Retina (tissue), 1 donor: ENCODE measurements at places on chromosomes 11 and 22.

- DNase-seq: peak; percentile 80
Observed at GRCh38 chr11:57515332-57516060, at the start of gene SLC43A1. Gene SLC43A1 (minus strand): TSS chr11:57515702. CDS start chr11:57514111, 1,591 bp downstream.

GRCh38 chr11:104003491-104003890 is 32.9 kb upstream of the DDI1 start:
- no peak for DNase-seq

- no peak for DNase-seq
Observed at GRCh38 chr11:94938095-94939055, 35.0 kb downstream of the CWC15 start.

DNA sequence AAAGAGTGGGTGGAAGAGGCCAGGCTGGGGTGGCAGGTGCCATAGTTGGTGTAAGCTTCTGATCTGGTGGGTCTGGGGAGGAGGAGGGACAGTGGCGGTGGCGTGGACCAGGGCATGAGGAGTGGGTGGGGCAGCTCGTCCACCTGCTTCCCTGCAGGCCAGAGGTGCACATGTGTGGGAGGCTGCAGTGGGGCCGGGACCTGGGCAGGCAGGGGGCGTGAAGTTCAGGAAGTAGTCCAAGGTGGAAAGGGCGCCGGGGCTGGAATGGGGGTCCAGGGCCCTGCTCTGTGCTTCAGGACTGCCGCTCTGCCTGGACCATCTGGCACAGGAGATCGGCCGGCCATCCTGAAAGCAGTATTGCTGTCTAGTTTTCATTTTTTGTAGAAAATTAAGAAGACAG is 15.9 kb downstream of the RIBC2 start:
- no peak for DNase-seq

DNA sequence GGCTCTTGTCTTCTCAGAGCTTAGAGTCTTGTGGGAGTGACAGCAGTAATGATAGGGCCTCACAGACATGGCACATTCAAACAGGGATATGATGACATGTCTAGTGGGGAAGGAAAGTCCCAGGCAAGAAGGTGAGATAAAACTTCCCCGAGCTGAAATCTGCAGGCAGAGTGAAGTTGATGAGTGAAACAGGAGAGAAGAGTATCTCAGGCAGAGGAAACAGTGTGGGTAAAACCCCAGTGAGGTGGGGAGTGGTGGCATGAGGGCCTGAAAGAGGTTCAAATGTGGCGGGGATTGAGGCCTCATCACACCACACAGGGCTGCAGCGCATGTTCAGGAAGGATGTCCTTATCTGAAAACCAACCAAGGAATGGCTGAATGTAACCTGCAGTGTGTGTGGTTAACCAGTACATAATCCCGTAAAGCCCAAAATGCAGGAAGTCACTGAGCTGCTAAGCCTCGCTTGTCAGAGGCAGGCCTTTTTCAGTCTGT is 153.8 kb upstream of the E2F8 start:
- DNase-seq: no peak

- no peak for DNase-seq
Observed at GRCh38 chr11:30109774-30110173, 92.9 kb upstream of the KCNA4 start.

DNA sequence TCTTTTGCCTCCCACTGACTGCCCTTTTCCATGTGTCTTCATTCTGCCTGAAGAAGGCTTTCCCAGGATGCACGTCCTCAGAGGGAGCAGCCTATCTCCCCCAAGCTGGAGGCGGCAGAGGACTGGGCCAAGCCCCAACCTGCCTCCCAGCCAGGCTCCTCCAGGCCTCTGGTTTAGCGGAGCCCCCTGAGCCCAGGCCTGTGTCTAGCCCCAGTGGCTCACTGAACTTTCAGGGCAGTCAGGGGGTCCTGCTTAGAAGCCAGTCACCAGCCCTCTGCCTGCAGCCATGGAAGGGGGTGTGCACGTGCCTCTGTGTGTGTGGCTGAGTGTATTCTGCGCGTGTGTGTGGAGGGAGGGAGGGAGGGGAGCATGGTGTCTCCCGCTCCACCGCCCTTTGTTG is 10.4 kb upstream of the GRK2 start:
- DNase-seq: no peak

GRCh38 chr11:76077575-76078150 is 128.6 kb downstream of the WNT11 start:
- no peak for DNase-seq

DNA sequence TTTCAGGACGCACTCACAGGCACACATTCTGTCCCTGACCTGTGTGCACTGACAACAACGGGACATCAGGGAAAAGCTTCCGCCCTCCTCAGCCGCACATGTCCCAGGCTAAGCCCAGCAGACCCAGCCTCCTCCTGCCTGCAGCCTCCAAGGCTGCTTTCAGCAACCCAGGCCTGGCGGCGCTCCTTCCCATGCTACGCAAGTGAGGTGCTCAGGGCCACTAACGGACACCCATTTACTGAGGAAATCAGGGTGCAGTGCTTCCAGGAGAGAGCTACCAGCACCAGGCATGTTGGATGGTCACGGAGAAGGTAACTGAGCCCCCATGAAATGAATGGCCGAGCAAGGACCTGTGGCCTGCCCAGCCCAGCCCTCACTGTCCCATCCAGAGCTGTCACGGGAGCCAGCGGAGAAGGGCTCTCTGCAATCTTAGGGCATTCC is 6.9 kb downstream of the MOB2 start:
- DNase-seq: no peak

DNA sequence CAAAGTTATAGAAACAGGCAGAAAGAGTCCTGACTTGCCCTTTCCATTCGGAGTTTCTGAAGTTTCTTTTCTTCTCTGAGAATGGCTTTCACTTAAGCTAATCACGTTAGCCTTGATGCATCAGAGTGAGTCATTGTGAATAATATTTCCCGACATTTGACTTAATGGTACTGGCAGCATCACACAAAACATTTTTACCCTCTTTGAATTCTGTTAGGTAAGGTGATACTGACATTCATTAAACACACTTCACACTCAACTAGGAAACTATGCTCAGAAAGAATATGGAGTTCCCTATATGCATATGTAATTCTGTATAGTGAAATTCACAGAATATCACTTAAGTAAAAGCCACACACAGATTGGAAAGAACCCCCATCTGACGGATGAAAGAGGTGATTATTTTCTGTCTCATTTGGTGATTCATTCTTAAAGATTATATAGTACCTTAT is 120.8 kb upstream of the ARHGAP20 start:
- no peak for DNase-seq

DNA sequence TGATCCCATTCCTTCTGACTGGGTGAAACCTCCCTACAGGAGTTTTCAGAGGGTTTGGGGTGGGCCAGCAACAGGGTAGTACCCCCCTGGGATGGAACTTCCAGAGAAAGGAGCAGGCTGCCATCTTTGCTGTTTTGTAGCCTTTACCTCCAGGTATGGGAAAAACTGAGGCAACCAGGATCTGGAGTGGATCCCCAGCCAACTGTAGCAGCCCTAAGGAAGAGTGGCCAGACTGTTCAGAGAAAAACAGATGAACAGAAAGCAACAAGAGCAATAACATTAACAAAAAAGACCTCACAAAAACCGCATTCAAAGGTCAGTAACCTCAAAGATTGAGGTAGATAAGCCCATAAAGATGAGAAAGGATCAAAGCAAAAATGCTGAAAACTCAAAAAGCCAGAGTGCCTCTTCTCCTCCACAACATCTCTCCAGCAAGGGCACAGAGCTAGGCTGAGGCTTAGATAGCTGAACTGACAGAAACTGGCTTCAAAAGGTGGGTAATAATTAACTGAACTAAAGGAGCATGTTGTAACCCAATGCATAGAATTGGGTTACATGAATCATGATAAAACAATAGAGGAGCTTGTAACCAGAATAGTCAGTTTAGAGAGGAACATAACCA is 1288.6 kb upstream of the CNTN5 start:
- no peak for DNase-seq

- no peak for DNase-seq
Observed at GRCh38 chr11:12160231-12160630, 49.8 kb downstream of the MICAL2 start.

DNA sequence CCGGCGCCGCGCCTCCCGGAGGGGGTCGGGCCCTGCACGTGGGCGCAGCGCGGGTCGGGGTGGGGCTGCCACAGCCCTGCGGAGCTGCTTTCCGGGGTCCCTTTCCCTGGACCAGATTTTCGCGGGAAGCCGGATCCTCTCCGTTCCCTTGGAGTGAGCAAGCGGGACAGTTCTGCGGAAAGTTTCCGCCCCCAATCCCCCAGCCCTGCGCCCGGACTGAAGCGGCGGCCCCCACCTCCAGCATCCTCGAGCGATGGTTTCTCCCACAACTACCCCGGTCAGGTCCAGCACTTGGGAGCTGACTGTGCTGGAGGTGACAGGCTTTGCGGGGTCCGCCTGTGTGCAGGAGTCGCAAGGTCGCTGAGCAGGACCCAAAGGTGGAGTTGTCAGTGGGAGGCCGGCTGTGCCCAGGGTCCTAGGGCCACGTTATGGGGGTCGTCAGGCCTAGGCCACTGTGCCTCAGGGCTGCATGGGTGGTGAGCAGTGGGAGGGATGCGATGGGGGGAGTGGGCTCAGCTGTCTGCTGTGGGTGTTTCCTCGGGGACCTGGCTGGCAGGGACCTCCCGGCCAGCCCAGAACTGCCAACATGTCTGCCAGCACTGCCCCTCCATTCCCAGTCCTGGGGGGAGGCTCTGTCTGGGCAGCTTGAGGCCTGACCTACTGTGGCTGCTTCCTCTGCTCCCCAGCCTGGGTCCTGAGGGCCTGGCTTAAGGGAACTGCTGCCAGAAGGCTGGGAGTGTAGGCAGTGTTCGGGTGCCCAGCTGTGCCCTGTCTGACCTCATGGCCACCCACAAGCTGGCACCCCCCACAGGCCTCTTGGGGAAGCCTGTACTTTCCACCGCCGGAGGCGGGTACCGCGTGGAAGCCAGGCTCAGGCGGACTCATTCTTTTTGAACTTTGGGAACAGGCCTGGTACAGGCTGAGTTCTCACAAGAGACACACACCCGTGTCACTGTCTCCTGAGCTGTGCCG is 726 bp downstream of the ST3GAL4 start:
- DNase-seq: peak; percentile 67

DNA sequence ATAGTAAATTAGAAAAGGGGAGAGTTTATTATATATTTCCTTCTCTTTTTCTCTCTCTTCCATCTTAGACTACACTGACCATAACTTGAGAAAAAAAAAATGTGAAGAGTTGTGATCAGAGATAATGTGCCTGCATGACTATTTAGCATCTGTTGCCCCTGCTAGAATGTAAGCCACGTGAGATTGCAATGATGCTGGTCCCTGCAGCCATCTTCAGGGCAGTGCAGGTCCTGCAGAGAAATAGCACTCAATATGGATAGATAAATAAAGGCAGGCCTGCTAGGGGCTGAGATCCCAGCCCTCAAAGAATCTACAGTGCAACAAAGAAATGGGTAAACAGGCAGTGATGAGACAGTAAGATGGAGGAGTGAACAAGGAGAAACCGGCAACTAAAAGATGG is 7.8 kb upstream of the DKK3 start:
- no peak for DNase-seq

DNA sequence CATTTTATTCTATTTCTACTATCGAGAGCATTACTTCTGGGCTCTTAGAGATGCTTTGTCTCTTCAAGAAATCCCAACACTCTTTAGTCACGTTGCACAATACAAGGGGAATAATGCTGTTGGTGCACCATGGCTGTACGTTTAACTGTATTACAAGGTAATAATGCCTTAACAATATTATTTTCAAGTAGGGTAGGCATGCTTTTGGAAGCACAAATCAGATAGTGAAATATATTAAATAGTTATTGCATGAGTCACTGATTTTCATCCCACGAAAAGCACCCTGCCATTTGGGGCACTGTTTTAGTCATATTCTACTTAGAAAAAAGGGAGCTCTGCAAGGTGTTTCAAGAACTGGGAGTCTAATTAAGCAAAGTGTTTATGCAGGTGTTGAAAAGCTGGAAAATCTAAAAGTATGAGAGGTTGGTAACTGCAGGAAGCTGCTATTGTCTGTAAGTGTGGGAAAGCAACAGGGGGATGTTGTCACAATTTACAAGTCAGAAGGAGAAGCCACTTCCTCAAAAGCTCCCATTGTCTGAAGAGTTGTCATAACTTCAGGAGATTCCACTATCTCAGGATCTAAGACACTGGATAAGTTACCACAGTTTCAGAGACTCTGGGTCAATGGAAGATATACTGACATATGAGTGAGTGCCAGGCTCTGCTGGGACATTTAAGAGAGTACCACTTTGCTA is 218.2 kb downstream of the JRKL start:
- no peak for DNase-seq

GRCh38 chr22:44542561-44543222 is 44.7 kb upstream of the RTL6 start:
- no peak for DNase-seq

GRCh38 chr11:125315079-125315740 is 150.7 kb downstream of the PKNOX2 start:
- DNase-seq: peak; percentile 57

DNA sequence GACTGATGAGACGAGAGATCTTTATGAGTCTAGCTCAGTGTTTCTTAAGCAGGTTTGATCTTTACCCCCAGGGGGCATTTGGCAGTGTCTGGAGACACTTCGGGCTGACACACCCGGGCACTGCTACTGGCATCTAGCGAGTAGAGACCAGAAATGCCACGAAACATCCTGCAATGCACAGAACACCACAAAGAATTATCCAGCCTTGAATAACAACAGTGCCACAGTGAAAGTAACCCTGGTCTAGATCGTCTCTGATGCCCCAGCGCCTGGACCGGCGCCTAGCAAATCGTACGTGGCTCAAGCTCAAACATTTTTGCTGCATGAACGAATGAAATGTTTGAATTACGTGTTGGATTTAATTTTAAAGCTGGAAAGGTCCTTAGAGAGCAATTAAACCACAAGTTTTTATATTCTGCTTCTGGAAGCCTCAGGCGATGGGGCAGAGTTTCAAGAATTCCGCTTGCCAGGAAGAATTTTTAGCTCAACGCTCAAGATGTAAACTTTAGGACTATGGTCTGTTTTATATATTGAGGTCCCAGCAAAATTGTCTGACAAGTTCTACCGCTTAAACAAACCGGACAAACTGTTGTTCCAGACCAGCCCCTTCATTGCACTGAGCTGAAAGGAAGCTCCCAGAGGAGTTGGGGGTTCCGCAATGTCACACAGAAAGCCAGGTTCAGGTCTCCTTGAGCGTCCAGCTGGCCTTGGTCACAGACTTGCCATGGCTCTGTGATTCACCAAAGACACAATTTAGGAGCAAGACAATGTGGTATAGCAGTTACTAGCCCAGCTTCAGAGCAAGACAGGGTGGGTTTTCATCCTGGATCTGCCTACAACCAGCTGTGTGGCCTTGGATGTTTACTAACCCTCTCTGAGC is 44.2 kb upstream of the SMTN start:
- no peak for DNase-seq

- DNase-seq: no peak
Observed at GRCh38 chr22:25666308-25666707, 75.7 kb upstream of the MYO18B start.

DNA sequence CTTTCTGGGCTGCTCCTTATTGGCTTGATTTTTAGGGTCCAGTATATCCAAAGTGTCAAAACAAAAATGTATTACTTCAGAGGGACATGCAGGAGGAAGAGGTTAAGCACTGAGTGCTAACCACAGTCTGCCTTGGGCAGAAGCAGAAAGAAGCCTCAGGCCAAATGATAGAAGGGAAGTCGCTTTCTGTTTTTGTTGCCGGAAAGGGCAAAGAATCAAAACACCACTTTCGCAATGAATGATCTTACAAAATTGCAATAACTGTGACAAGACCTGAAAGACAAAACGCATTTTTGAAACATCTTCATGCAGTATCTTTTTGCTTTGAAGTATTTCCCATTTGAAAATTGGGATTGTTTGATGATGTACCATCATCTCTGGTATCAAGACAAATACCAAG is 70.1 kb upstream of the PICALM start:
- no peak for DNase-seq
